CD4-positive, CD25-positive, alpha-beta regulatory T cell (primary cell): ENCODE measurements at places on chromosomes 5 and 9. TPM values are rescaled to one million over a fixed set of nuclear protein-coding genes. Genes with fewer than 3 reads are reported as not detected.

- no peaks in the 10 kb centered on the region for H3K4me1 ChIP-seq
- H3K4me3 ChIP-seq, result no peak overlapping the region
- no peaks in the 10 kb centered on the region for H3K36me3 ChIP-seq
- H3K27me3 ChIP-seq, result no peaks in the 10 kb centered on the region
- DNase-seq, result no peak
Measured at GRCh38 chr5:4880304-4880741, 259.8 kb upstream of the ADAMTS16 start.

CCNI2 gene
- 9.2 TPM for total RNA-seq

GRCh38 chr5:168603746-168604145 lies 24.6 kb upstream of the PANK3 start:
- no peaks in the 10 kb centered on the region for H3K4me1 ChIP-seq
- no peak overlapping the region for H3K4me3 ChIP-seq
- H3K27me3 ChIP-seq, result peaks cover 8% of the 10 kb centered on the region
- no peak for DNase-seq
- H3K27ac ChIP-seq, result no peak overlapping the region

LVRN gene
- not detected for total RNA-seq

DNA sequence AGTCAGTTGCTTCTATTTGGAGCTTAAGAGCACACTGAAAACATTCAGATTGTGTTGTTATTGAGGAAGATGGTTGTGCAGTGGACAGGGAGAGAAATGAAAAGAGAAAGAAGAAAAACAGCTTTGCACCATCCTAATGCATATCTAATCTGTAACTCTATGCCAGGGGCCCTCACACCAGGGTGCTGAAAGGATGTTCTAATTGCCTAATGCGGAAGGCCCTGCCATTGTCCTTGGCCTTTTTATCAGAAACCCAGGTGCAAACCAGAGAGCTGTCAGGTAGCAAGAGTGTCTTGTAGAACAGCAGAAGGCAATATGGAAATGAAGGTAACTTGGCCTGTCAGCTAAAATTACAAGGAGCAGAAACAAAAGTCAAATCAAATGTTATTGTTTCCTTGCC lies 384.5 kb upstream of the PIK3R1 start:
- no peak for DNase-seq
- no peak overlapping the region for H3K27ac ChIP-seq
- no peaks in the 10 kb centered on the region for H3K36me3 ChIP-seq
- H3K4me1 ChIP-seq, result no peaks in the 10 kb centered on the region
- peaks cover 2% of the 10 kb centered on the region for H3K27me3 ChIP-seq

ANKRD18B gene
- total RNA-seq, result not detected

SGCD gene
- total RNA-seq, result not detected
